ENCODE measurements at places on chromosomes 5 and 9.

DNA sequence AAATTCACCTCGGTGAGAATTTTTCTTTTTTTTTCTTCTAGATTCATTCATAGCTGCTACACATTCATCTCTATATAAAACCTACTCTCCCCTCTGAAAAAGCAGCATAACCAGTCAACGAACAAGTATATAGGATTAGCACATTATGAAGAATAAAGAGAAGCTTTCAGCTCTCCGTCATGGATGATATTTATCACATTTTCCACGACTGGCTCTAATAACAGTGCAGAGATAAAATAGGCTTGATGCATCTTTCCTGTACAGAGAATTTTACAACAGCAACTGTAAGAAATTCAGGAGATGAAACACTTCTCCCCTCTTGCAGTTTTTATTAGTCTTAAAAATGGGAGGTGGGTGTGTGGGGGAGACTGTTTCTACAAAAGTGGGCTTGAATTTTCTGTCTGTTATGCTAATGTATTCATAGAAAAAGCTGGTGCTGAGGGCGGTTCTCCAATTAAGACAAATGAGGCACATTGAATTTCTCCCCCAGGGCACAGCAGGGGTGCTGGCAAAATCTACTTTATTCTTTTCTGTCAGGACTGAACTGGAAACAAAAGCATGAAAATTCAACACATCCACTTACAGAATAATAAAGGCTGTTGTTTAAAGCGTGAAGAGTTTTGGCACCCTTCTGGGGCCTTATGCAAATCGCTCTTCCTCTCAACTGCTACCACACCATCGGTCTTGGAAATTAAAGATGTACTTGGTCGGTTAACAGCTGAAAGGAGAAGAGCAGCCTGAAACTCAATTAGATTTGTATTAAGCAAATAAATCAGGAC, 233.9 kb upstream of the ZNF608 start:
- DNase-seq: no peak

DNA sequence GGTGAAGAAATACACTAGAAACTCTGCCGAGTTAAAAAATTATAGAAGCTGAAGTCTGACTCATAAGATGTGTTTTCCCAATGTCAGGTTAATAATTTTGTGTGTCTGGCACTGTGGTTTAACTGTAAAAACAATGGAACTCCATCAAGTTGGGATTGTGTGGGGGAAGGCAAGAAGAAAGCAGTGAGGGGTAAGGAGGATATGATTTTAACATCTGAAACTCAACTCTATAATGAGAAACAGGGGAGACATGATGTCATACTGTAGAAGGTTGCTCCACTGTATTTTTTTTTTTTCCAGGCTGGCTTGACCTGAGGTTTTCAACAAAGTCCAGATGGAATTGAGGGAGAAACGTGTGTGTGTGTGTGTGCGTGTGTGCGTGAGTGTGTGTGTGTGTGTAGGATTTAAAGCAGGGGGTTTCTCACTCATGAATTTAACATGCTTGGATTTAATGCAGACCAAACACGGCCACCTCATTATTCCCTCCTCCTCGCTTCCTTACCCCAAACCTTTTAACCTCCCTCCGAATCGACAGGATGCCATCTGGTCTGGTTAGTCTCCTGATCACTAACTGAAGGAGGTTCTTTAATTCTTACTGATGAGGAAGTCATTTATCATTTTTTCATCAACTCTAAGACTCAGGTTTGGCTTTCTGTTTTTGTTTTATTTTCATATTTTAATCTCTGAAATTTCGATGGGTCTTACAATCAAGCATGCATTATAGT, 140.2 kb upstream of the LPAR1 start:
- DNase-seq: no peak

GRCh38 chr5:124352312-124352711, 394.1 kb downstream of the ZNF608 start:
- no peak for DNase-seq

- no peak for DNase-seq
Observed at GRCh38 chr9:138007918-138008841, 130.6 kb downstream of the CACNA1B start.

DNA sequence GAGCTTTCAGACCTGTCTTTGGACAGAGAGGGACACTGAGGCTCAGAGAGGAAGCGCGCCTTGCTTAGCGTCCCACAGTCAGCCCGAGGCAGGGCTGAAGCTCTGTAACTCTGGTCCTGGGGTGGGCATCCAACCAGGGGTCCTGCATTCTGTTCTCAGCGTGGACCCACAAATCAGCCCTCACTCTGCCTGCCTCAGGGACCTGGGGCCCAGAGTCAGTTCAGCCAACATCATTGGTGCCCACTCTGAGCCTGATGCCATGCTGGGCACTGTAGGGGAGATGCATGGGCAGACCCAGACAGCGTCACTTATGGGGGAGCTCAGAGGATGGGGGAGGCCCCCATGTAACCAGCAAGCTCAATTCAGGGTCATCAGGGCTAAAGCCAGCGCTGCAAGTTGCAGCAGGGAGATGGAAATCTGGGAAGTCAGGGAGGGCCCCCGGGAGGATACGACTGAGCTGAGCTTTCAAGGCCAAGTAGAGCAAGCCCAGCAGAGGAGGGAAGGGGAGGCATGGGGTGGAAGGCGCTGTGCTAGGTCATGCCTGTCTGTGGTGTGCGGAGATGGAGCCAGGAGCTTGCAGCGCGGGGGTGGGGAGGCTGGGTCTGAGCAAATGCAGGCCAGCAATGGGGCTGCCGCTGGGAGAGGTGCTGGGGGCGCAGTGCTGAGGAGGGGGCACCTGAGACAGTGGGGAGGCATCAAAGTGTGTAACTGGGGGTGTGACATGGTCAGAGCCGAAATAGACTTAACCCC, 21.1 kb downstream of the CORO2A start:
- DNase-seq: no peak

DNA sequence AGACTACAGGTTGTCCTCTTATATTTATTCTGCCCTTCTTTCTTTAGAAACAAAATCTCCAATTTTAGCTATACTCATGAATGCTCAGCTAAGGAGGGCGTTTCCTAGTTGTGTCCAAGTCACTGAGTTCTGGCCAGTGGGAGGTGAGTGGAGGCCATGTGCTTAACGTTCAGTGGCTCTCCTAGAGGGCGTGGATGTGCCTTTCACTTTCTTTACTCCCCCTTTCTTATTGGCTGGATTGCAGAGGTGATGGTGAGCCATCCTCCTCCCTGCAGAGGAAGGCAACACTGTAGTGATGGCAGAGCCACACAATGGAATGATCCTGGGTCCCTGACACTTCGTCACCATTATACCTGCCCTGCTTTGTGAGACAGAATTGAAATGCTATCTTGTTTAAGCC, 54.6 kb downstream of the ALG2 start:
- DNase-seq: no peak

DNA sequence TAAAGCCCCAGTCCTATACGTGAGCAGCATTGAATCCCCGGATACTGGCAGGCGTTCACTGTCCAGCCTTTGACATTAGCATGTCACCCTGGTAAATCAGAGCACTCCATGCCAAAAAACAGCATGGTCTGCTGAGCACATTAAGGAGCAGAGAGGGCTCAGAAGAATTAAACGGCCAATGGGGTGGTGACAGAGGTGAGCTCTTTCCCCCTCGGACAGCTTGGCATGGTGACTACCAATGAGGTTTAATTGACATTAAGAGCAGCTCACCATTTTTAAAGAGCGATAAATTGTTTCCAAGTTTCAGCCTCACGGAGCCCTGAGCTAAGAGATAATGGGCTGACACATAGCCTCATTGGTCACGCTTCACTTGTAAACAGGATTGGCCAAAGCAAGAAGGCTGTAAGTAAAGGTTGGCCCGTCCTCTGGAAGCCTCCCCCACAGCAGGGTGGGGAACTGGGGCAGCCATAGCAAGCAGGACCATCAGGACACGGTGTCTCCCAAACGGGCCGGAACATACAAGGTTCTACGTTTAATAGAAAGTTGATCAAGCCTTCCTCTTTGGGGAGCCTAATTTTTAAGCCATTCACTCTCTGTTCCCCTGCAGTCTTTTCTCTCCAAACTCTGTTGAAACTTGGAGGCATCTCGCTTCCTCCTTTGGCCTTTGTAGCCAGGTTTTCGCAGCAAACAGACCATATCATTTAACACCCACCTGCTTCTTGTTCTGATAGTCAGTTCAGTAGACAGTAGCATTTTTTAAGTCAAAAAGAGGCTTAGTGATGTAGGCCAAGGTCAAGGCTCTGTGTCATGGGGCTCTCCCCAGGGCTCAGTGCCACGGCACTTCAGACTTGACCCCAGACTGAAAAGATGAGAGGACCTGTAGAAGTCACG, 25.9 kb downstream of the QRFP start:
- DNase-seq: no peak

DNA sequence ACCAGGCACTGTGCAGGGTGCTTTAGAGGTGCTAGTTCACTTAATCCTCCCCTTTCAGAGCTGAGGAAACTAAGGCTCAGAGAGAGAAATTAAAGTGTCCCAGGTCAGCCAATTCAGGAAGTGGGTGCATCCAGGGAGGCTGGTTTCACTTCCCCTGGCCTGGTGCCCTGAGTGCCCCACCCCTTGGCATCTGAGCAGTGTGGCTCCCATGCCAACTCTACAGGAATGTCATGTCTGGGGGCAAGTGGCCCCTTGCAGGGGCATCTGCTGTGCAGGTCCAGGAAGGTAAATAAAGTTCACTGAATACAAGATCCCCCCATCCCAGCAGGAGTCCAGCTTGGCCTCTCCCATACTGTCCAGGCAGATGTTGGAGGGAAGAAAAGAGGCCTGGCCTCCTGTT, 4.4 kb upstream of the N4BP3 start:
- DNase-seq: no peak

- peak; percentile 36 for DNase-seq
Observed at GRCh38 chr5:91499943-91500531, 116.9 kb upstream of the ARRDC3 start.

- no peak for DNase-seq
Observed at GRCh38 chr9:135887585-135888050, 19.7 kb downstream of the CAMSAP1 start.

GRCh38 chr9:104604801-104605200, 626 bp downstream of the OR13C2 start:
- no peak for DNase-seq

DNA sequence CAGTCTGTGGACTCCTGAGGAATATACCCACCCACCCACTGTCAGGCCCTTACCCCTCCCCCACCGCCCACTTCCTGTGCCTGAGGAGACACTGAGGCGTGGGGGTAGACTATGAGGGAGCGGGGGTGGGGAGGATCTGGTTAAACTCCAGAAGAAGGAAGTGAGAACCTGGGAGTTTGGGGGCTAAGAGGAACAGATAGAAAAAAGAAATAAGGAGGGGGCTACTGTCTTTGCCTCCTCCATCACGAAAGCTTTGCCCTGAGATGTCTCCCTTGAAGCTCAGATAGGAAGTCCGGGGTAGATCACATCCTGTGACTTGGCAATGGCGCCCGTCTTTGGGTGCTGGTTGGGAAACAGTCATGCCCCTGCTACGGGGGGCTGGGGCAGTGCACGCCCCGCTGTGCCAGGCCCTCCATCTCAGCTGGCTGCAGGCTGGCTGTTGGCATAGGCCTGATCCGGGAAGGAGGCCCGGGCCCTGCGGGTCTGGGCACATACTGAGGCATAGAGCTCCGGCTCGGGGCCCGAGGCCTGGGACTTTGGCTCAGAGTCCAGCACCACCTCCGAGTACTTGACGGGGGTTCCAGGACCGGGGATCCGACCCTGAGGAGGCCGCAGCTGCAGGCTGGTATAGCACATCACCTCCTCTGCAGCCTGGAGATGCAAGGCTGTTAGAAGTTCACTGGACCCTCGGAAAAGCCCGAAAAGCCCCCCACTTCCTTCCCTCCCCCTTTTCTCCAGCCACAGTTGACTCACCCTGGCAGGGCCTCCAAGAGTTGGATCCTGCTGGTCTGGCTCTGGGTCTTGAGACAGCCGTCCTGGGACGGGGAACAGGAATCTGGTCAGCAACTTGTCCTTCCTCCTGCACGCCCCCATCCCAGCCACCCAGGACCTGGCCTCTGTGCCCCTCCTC, 1.0 kb downstream of the SIT1 start:
- DNase-seq: no peak

DNA sequence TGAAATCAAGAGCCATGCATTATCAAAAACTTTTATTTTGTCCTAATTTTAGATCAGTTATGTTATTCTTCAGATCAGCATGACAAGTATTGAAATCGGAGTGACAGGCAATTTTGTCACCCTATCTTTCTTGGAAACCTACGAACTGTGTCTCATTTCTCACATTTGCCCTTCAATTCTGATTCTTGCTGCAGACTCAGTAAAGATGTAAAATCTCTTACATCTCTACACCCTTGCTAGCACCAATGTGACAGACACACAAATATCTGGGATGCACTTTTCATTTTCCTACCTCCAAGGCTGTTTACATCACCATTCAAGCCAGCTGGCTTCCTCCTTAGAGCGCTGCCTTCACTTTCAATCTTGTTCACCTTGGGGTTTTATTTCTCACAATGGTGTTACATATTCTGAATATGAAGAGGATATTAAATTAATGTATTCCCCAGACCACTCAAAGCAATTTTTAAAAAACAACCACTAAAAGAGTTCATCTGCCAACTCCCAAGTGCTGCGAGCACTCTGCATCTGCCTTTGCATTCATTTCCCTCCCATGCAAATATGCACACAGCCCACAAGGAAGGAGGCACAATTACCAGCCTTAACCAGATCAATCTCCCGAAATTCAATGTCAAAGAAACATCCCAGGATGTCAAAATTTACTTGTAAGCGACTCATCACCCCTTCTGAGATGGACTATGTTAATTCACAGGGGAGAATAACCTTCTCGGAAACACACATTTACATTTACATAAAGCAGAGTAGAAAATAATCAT, 164.3 kb downstream of the ENC1 start:
- DNase-seq: no peak

DNA sequence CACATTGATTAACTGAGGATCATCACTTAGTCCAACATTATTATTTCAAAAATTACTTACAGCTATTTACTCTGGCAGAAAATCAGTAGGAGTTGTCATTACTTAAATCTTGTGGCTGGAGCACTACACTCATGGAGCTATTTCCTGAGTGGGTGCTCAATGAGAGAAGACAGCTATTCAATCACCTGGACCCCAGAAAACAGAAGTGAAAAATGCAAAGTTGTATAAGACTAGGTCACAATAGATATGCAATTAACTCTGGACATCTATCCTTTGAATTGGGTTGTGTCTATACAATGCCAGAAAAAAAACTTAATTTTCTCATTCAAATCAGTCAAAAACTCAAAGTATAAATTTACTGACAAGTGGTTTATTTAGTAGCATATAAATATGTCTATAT, 340.9 kb downstream of the EFNA5 start:
- DNase-seq: no peak

GRCh38 chr9:89969156-89969675, 364.4 kb downstream of the GADD45G start:
- DNase-seq: peak; percentile 46

DNA sequence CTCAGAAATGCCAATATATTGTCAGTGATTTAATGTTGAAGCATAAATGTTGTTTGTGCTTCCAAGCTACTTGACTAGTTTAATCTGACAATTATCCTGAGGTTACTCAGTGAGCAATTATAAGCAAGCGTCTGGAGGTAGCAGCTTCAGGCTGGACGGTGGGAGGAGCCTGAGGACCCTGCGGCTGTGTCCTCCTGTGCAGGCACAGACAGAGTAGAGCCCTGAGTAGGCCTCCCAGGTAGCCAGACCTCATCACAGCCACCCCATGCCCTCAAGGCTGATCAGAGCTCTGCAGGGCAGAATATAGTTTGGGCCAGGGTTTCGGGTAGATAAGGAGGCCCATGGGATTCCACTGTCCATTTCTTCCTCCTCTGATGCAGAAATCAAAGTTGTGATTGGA, 153.6 kb downstream of the DRD1 start:
- no peak for DNase-seq
